Caki2 (cell line): ENCODE measurements at places on chromosomes 7 and 10.

- no peak for DNase-seq
Observed at GRCh38 chr7:66921396-66921917, 432 bp downstream of the TMEM248 start.

GRCh38 chr7:24595671-24596418, 22.6 kb downstream of the PALS2 start:
- DNase-seq = no peak

GRCh38 chr7:140298213-140298612, 100.1 kb downstream of the SLC37A3 start:
- DNase-seq = no peak

- no peak for DNase-seq
Observed at GRCh38 chr10:17001297-17001744, 128.3 kb downstream of the CUBN start.

- DNase-seq = no peak
Observed at GRCh38 chr7:74037609-74038008, 9.6 kb downstream of the ELN start.
